Activated CD4-positive, CD25-positive, alpha-beta regulatory T cell (primary cell): ENCODE measurements at places on chromosomes 11 and 22.
A peak's percentile ranks its signal among the peaks of the same experiment; 100 is the strongest.

GRCh38 chr11:75031771-75032549, 43.2 kb downstream of the NEU3 start:
- peak; percentile 28 for DNase-seq

GRCh38 chr11:105838668-105839384, 183.2 kb downstream of the MSANTD4 start:
- no peak for DNase-seq

DNA sequence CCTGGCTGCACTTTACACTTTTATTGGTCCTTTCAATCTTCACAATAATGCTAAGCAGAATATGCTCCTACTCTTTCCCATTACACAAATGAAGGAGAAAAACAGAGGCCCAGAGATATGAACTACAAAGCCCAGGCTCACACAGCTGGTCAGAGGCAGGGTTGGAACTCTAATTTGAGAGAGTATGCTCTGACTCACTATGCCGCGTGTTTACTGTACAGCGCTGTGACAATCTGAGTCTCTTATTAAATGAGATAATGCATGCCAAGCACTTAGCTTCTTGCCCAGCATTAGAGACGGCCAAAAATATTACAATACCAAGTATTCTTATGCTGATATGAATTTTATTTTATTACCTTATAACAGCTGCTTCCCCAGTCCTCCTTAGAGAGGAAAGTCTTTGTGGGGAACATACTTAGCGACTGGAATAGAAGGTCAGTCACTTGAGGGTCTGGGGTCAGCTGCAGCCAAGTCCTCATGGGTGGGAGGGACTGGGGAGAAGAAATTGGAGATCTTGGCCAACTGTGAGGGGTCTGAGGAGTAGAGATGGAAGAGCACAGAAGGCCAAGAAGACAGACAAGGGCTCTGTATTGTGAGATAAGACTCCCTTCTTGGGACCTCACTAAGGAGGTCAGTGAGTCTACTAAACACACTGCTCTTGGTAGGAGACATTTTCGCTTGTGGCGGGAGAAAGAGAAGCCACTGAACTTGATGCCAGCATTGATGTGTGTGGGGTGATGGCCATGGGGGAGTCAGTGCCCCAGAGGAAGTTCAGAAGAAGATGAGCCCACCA, 150.8 kb upstream of the TIMP3 start:
- no peak for DNase-seq

DNA sequence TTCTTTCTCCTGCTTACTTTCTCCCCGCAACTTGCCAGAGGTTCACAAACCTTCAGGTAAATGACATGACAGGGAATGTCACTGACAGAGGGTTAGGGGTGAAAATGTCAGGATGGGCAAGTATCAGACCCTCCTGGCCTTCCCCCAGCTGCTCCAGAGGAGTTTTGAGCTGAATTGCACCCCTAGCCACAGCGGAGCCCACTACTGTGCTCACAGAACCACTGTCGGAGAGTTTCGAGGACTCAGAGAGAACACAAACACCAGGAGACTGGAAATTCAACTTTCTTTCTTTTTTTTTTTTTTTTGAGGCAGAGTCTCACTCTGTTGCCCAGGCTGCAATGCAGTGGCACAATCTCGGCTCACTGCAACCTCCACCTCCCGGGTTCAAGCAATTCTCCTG, 21.5 kb upstream of the P2RY2 start:
- no peak for DNase-seq

- DNase-seq = no peak
Measured at GRCh38 chr11:20161230-20161918, 1.1 kb upstream of the DBX1 start.

DNA sequence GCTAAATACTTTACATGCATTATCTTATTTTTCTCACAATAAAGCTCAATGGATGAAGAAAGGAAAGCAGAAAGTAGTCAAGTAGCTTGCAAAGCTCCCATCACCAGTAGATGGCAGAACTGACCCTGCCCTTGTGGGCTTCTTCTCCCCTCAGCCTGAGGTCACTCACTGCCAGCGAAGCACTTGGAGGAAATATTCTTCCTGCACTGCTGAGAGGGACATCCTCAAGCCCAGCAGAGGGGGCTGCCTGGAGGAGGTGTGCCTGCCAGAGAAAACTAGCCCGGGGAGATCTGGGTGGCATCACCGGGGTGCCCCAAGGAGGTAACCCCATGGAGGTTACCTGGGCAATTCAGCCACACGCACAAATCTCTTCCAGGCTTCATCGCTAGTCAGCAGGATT, 6.6 kb downstream of the APOL4 start:
- no peak for DNase-seq

- DNase-seq = no peak
Measured at GRCh38 chr11:108524422-108524821, 26.2 kb upstream of the POGLUT3 start.
